Kidney epithelial cell (primary cell): ENCODE measurements at places on chromosomes 5 and 9. TPM values are rescaled to one million over a fixed set of nuclear protein-coding genes. Genes with fewer than 3 reads are reported as not detected.

PCDHB4 gene
- 0.42 and 0.48 TPM in 2 replicates for total RNA-seq

PTPN3 gene
- 29.6 and 33.6 TPM in 2 replicates for total RNA-seq

BTF3 gene
- total RNA-seq: 668 and 708 TPM in 2 replicates

ARL14EPL gene
- total RNA-seq: not detected in 2 replicates

ACOT12 gene
- total RNA-seq: not detected in 2 replicates

ADAMTSL1 gene
- total RNA-seq: 0.08 and 0.62 TPM in 2 replicates
